ENCODE measurements at places on chromosomes 12 and 14.

GRCh38 chr12:98870504-98870903, 225.4 kb downstream of the APAF1 start:
- no peak for DNase-seq

DNA sequence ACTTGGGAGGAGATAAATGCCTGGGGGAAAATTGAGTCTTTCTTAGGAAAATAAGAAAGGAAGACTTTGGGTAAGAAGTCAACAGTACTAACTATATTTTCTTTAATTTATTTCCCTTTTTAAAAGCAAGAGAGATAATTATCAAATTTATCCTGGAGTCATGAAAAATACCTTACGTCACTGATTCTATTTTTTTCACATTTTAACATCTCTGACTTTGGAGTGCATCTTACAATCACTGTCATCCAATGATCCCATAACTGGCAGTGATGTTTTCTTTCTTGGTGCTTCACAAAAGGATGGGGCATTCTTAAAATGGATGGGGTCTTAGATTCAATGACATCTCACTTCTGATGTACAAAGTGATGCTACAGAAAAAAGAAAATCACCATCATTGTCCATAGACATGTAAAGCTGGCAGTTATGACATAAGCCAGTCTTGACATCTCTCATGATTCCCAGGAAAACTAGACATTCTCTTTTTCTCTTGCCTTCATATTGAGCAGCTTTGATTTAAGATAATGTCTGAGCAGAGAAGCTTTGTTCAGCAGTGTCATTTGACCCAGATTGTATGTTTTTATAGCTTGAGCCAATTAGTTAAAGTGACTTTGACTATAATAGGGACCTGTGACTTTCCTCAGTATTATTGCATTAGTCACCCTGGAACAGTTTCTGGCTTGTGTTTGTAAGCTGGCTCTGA, 236.2 kb downstream of the EGLN3 start:
- DNase-seq: no peak

GRCh38 chr14:95679148-95679815, 6.9 kb upstream of the TCL1B start:
- DNase-seq: no peak

DNA sequence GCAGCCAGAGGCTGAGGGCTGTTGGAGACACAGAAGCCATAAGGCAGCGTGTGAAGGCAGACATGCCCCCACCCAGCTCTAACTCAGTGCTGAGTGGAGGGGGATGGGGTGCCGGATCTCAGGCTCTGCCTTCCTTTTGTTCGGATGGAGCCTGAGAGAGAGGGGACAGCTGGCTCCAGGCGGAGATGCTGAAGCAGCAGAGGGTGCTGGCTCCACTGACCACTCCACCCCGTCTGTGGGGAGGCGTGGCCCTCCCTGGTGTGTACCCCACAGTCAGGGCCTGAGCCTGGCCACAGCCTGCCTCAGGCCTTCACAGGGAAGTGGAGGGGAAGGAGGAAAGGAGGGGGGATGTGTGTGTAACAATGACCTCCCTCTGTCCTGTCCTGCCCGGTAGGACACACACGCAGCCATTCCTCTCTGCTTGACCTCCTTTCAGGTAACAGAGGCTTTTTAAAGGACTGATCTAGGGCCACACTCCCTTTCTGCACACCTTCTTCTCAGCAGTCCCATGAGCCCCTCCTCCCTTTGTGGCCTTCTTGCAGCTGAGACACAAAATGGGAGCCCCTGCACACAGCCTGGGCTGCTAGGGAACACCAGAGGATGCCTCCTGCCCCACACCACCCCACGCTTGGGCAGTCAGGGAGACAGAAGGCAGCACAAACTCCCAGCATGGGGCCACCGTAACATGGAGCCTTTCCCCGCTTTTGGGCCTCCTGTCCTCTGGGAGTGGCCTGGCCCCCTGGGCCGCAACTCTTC, 9.6 kb upstream of the ENDOU start:
- DNase-seq: no peak

DNA sequence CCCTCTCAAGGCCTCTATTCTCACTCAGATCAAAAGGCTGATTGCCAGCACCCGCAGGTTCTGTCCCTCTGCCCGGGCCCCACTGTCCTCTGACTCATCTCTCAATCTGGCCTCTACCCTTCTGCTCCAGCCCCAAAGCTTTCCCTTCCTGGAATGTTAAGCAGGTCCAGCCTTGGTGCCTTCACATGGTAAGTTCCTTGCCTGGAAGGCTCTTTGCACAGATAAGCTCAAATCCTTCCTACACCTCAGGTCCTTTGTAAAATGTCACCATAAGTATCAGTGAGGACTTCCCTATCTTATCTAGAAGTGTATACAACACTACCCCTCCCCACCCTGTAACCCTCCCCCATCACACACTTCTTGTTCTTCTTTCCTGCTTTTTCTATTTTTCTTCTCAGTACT, 22.2 kb downstream of the LPCAT3 start:
- DNase-seq: no peak

DNA sequence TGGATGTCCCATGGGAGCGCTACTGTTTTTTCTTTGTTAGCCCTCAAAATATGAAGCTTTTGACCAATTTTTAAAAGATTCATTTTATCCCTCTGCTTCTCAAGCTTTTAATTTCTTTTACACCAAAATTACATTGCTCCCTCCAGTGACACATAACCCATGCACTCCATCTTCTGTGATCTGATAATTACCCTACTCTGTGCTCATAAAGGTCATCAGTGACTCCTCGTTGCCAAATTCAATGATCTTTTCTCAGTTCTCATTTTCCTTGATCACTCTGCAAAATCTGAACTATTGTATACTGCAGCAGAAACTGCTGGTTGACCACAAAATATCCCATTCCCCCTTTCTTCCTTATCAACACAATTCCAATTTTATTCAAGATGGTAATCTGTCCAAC, 8.7 kb upstream of the PTGDR start:
- DNase-seq: no peak

DNA sequence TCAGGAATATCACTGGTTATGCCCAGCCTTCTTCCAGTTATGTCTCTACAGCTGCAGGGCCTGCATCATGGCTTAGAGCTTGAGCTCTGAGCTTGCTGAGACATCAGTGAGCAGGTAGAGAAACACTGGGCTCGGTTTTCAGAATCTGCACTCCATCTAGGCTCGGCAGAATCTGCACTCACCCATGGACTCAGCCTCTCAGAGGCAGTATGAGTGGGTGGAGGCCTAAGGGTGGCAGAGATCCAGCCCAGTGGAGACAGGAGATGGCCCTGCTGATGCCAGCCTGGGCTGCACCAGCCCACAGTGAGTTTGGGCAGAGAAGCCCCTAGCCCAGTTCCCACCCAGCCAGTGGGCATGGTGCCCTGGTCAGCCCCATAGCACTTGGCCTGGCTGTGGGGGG, 12.8 kb downstream of the KRT80 start:
- no peak for DNase-seq

GRCh38 chr14:40099316-40099715, 667.1 kb upstream of the FBXO33 start:
- DNase-seq: no peak

DNA sequence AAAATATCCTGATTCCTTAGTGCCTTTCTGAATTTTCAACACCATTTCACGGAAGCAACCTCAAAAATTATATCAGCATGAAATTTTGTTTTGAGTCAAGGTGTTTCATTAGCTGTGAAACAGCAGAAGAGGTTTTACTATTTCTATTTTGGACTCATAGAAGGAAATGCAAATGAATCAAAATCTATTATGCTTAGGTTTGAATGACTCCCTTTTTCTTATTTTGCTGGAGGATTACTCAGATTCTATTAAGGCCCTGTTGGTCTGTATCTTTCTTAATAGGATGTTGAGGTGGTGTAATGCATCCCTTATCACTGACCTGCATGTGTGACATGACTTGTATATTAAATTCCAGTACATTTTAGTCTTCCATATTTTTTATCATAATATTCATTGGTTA, 165.8 kb downstream of the TMTC2 start:
- no peak for DNase-seq

- DNase-seq: no peak
Measured at GRCh38 chr12:132364348-132364902, 35.0 kb upstream of the GALNT9 start.

DNA sequence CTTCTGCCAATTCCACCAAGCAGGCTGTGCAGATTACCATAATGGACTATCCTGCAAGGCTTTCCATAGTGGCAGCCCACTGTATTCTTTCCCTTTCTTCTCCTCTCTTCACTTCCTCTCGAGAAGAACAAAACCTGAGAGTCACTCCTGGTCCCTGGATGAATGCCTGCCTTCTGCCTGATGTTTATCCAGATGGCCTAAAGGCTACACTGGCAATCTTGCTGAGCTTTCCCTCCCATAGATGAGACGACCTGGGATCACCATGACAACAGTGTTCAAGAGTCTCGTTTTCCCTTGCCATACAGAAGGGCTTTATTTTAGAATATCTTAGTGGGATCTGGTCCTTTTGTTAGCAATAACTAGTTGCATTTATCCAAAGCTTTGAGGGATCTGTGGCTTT, 142.3 kb downstream of the RTN1 start:
- DNase-seq: no peak

DNA sequence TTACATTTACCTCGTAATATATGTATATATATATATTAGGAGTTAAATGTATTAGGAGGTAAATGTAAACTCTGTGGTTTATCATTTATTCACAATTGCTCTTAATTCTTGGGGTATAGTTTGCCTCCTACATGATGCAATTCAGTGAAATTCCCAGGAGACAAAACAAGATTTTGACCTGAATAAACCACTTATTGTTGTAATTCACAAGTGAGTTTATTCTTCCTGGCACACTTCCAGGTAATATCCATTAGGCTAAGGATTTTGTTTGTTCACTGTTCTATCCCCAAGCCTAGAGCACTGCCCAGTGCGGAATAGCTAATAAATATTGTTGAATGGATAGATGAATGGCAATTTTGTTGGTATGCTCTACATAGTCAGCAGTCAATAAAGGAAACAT, 3.0 kb downstream of the SMIM10L1 start:
- DNase-seq: no peak

- DNase-seq: no peak
Measured at GRCh38 chr12:19895246-19896020, 456.1 kb downstream of the AEBP2 start.

DNA sequence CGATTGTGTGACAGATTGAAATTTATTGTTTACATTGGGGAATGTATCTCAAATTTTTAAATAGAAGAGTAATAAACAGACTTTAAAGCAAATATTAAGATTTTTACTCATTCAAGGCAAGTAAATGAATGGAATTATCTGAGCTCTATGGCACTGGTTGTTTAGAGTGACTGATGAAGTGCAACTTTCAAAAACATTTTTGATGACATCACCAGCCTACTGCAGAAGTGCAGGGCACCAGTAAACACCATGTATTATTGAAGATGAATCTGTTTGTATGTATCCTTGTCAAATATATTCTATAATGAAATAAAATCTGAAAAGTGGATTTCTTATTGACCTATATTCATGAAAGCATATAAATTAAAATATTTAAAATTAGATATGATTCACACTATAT, 124.0 kb upstream of the EVL start:
- DNase-seq: no peak

DNA sequence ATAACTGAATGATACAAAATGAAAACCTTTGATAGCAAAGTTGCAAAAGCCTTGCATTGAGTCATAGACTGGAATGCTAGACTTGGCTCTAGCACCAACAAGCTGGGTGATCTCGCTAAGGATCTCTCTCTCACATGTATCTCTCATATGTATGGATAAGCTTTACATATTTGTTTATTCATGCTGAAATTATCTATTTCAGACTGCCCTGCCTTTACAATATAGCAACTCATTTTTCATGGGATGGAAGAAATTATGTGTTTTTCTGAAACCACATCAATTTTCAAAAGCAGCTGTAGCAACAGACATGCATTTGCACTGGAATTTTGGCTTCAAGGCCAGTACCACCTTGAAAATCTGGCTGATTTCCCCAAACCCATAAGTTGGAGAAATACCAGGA, 11.4 kb downstream of the RERG start:
- DNase-seq: no peak

- DNase-seq: peak; percentile 24
Measured at GRCh38 chr12:67827820-67828383, 161.3 kb upstream of the IFNG-AS1 start.

GRCh38 chr12:3034067-3034750, 43.0 kb upstream of the TSPAN9 start:
- no peak for DNase-seq

GRCh38 chr12:121678716-121679300, 9.4 kb upstream of the MORN3 start:
- no peak for DNase-seq

Data from activated CD4-positive, CD25-positive, alpha-beta regulatory T cell treated with anti-CD3 and anti-CD28 coated beads, Interleukin-2, amount 50 U/mL, for 16 hours (primary cell).